HFFc6 (cell line): ENCODE measurements at places on chromosomes 4 and X.

- H3K27ac ChIP-seq = no peak overlapping the region
- no peaks in the 10 kb centered on the region for H3K4me1 ChIP-seq
- no peak overlapping the region for H3K4me3 ChIP-seq
- no peaks in the 10 kb centered on the region for H3K27me3 ChIP-seq
- H3K36me3 ChIP-seq = no peaks in the 10 kb centered on the region
- DNase-seq = no peak
Measured at GRCh38 chr4:31620476-31620875, 900.3 kb downstream of the PCDH7 start.

DNA sequence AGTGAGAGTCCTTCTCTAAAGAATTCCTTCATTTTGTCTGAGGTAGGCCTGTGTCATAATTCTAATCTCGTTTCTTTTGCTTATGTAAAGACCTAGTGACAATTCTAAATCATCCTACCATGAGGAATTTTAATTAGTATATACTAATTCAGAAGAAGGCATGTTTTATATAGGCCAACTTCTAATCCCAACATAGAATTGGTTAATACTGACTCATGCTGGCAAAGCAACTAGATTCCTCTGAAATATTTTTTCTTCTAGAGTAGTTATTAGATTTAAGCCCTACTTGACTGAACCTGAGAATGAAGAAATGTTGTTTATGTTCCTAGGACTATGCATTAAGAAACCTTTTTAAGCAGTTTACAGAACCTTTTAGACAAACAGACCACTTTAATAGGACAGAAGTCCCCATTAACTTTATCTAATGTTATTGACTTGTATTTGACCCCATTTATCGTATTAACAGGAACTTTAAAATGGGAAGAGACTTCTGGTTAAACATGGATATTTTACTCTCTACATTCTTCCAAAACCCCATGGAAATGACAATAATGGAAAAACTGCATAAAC lies 56.1 kb upstream of the EIF1AX start:
- H3K4me1 ChIP-seq = peaks cover 18% of the 10 kb centered on the region
- peaks cover 24% of the 10 kb centered on the region for H3K36me3 ChIP-seq
- peak; percentile 10 for DNase-seq

- peak; percentile 0 for DNase-seq
- no peaks in the 10 kb centered on the region for H3K36me3 ChIP-seq
- peaks cover 10% of the 10 kb centered on the region for H3K4me1 ChIP-seq
- H3K27me3 ChIP-seq = no peaks in the 10 kb centered on the region
- peak overlapping the region; percentile 54 for H3K27ac ChIP-seq
Measured at GRCh38 chrX:16786791-16787735, 797 bp downstream of the TXLNG start.

DNA sequence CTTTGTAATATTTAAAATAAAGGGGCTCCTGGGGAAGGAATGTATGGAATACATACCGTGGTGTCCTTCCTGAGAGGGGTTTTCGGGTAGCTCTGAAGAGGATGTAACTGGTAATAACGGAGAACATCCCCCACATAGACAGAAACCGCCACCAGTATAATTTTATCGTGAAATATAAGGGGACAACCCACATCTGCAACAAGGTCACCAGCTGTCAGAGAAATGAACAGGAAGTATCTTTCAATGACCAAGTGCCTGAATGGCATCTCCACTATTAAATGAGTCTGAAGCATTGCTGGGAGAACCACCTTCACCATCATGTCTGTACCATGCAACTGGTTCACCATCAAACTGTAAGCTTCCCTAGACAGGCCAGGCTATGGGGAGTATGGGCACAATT lies 31.7 kb downstream of the RNF175 start:
- H3K27ac ChIP-seq = no peak overlapping the region
- H3K4me1 ChIP-seq = peaks cover 9% of the 10 kb centered on the region
- H3K4me3 ChIP-seq = no peak overlapping the region
- H3K27me3 ChIP-seq = peaks cover 13% of the 10 kb centered on the region; the same call in 1 of the 2 replicates

DNA sequence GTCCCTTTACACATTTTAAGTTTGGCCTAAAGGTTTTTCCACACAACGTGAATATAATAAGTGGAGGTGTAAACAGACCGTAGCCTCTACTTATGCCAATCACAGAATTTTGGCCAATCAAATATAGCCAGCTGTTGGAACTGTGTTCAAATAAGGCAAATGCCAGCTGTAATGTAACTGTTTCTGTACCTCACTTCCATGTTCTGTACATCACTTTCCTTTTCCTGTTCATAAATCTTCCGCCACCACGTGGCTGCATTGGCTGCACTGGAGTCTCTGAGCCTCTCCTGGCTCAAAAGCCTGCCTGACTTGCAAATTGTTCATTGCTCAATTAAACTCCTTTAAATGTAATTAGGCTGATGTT lies 105.1 kb upstream of the SMIM31 start:
- no peaks in the 10 kb centered on the region for H3K27me3 ChIP-seq
- no peak for DNase-seq
- no peaks in the 10 kb centered on the region for H3K36me3 ChIP-seq
- H3K27ac ChIP-seq = no peak overlapping the region

- H3K27ac ChIP-seq = no peak overlapping the region
- peaks cover 25% of the 10 kb centered on the region for H3K4me1 ChIP-seq
- peak; percentile 24 for DNase-seq
- H3K4me3 ChIP-seq = no peak overlapping the region
- H3K27me3 ChIP-seq = peaks cover 12% of the 10 kb centered on the region
- H3K36me3 ChIP-seq = no peaks in the 10 kb centered on the region
Measured at GRCh38 chrX:40539214-40540142, 41.3 kb upstream of the ATP6AP2 start.

GRCh38 chrX:1397441-1398270 lies 5.7 kb upstream of the SLC25A6 start:
- no peak overlapping the region for H3K27ac ChIP-seq
- H3K4me1 ChIP-seq = peaks cover 29% of the 10 kb centered on the region
- no peak for DNase-seq
- H3K4me3 ChIP-seq = no peak overlapping the region
- peaks cover 3% of the 10 kb centered on the region for H3K27me3 ChIP-seq
- peaks cover 13% of the 10 kb centered on the region for H3K36me3 ChIP-seq
